OCI-LY7 (cell line): ENCODE measurements at places on chromosomes 4 and X. TPM values are rescaled to one million over a fixed set of nuclear protein-coding genes. Genes with fewer than 3 reads are reported as not detected.

- DNase-seq: no peak
Measured at GRCh38 chr4:87499403-87500091, 29.6 kb downstream of the SPARCL1 start.

Gene SERPINA7
- not detected in 2 replicates for total RNA-seq

Gene ATP2B3
- not detected in 2 replicates for total RNA-seq

DNA sequence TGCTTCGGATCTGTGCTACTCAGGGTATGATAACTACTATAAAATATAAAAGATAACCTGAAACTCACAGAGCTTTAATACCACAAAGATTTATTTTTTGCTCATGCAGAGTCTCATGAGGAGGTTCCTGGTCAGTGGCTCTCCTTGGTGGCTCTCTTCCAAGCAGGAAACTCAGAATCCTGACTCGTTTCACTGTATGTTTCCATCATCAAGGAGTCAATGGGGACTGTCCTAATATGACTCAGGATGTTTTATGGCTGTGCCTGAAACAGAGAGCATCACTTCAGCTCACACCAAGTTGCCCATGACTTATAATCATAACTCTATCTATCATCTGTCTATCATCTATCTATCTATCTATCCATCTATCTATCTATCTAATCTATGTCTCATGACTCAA lies 620.8 kb upstream of the NR3C2 start:
- DNase-seq: no peak
